T-cell (primary cell): ENCODE measurements at places on chromosomes 2 and 18.

- H3K27me3 ChIP-seq: no peaks in the 10 kb centered on the region
- H3K4me1 ChIP-seq: no peaks in the 10 kb centered on the region
- no peak overlapping the region for H3K4me3 ChIP-seq
Measured at GRCh38 chr2:194105358-194105757, 1551.7 kb upstream of the SLC39A10 start.

- H3K4me1 ChIP-seq: peaks cover 3% of the 10 kb centered on the region
- no peaks in the 10 kb centered on the region for H3K36me3 ChIP-seq
- H3K4me3 ChIP-seq: no peak overlapping the region
- no peak overlapping the region for H3K27ac ChIP-seq
- no peaks in the 10 kb centered on the region for H3K27me3 ChIP-seq
Measured at GRCh38 chr2:12286347-12286746, 430.4 kb upstream of the TRIB2 start.

DNA sequence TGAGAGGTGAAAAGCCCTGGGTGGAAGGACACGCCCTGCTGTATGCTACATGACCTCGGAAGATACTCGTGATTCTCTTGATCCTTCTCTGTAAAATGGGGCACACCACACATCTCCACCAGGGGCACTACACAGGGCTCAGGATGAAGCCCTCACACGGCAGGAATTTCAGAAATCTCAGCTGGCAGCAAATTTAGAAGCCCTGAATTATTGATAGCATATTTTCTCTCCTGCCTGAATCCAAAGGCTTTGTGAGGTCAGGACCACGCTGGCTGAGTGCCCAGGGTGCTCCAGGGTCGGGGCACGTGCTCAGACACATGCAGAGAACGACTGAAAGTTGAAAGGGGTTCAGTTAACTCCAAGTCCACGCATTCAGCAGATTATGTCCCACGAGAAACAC, 42.1 kb upstream of the GALR1 start:
- peaks cover 2% of the 10 kb centered on the region for H3K27me3 ChIP-seq
- no peaks in the 10 kb centered on the region for H3K36me3 ChIP-seq
- H3K4me3 ChIP-seq: no peak overlapping the region
- H3K27ac ChIP-seq: no peak overlapping the region

GRCh38 chr18:57925706-57926105, 118.3 kb upstream of the NEDD4L start:
- no peaks in the 10 kb centered on the region for H3K4me1 ChIP-seq
- no peak overlapping the region for H3K27ac ChIP-seq
- DNase-seq: no peak
- H3K4me3 ChIP-seq: no peak overlapping the region
- no peaks in the 10 kb centered on the region for H3K36me3 ChIP-seq

DNA sequence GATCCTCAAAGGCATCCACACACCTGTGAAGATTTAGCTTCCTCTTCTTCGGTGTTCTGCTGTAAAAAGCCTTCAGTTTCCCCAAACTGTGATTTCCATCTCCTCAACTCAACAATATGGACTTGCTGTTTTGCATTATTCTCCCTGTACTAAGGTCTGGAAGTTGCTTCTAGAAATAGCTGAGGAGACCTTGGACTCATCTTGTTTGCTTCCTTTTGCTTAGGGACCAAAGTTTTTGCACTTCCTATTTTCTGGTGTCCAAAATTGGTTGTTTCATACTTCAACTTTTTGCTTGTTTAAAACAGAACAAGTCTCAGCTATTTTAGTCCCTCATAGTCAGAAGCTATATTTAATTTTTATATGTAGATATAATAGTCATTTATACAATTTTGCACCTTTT, 201.9 kb upstream of the COPS8 start:
- H3K4me3 ChIP-seq: no peak overlapping the region
- no peaks in the 10 kb centered on the region for H3K27me3 ChIP-seq
- no peak overlapping the region for H3K27ac ChIP-seq
- no peaks in the 10 kb centered on the region for H3K4me1 ChIP-seq
- no peak for DNase-seq

DNA sequence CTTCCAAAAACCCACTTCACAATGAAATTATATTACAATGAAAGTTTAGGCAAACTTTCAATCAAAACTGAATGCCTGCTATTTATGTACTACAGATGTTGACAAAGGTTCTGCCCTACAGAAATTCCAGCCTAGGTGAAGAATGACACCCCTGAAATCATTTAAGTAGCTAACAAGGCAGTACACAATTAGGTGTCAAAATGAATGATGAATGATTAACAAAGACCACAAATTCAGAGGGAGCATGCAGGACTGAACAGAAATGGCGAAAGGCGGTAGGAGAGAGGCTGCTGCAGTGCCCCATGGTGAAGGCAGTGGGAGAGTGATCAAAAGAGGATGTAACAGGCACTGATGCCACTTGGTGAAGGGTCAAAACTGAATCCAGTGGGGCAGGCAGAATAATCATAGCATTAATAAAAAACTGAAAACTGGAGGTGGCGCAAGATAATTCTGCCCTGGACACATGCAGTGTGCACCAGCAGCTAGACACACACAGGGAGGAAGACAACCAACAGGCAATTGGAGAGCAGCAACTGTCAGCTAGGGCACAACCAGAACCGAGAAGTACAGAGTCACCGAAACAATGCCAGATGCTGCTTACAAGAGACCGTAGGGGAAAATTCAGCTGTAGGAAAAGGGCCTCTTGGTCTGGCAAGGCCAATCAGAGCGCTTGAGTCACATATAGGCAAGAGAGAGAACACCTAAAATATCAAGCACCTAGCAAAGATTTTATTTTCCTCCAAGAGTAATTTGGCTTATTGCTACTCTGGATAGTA, 4.5 kb downstream of the TMEM131 start:
- no peak for DNase-seq
- no peak overlapping the region for H3K27ac ChIP-seq
- peaks cover 11% of the 10 kb centered on the region for H3K4me1 ChIP-seq
- no peaks in the 10 kb centered on the region for H3K36me3 ChIP-seq

- H3K27ac ChIP-seq: no peak overlapping the region
- H3K4me3 ChIP-seq: no peak overlapping the region
- H3K27me3 ChIP-seq: peaks cover 3% of the 10 kb centered on the region
- no peak for DNase-seq
- H3K36me3 ChIP-seq: no peaks in the 10 kb centered on the region
Measured at GRCh38 chr2:237594514-237594871, 4.0 kb upstream of the RAB17 start.

DNA sequence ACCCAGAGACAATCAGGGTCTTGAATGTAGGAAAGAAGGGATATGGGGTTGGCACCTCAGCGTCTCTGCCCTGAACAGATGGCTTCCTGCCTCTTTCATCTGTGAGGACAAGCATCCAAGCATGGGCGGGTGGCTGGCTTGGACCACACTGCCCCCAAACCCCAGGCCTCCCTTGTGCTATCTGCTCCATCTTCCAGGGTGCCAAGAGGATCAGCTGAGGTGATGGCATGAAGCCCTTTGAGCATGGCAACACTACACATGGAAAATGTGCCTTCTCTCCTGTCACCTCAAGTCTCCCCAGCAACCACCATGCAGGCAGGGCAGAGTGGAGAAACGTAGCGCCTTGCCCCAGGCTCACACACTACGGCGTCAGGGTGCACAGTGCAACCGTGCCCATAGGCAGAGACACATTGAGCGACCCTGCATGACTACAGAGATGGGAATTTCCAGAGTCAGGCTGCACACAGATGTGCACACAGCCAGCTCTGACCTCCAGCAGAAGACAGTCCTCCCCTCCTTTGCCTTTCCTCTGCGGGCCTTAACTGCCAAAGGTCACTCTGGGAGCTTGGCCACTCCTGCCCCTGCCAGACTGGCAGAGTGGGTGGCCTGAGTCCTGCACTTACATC, 1.5 kb downstream of the KCNIP3 start:
- no peaks in the 10 kb centered on the region for H3K36me3 ChIP-seq
- H3K4me1 ChIP-seq: no peaks in the 10 kb centered on the region
- no peak for DNase-seq
- no peak overlapping the region for H3K4me3 ChIP-seq

DNA sequence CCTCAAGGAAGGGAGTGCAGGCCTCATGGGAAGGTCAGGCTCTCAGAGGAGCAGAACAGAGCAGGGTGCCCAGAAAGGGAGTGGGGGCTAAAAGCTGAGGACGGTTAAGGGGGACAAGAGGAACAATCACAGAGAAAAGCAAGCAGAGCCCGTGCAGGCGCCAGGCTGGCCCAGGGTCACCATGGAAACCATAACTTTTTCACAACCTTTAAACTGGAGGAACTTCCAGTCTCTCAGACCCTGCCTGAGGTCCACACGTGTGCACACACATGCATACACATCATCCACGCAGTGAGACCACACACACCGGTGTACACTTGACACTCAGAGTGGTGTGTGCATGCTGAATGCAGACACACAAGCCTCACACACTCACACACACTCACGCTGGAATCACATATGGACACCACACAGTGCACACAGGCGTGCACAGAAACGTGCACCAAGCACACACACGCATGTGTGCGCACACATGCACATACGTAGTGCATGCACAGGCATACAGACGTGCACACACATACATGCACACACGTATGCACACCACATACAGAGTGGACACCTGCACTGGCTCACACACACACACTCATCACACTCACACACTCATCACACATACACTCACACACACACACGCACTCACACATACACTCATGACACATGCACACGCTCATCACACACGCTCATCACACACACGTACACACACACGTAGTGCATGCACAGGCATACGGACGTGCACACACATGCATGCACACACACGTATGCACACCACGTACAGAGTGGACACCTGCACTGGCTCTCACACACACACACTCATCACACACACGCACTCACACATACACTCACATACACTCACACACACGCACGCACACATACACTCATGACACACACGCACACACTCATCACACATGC, 37.2 kb upstream of the SNED1 start:
- no peak overlapping the region for H3K4me3 ChIP-seq
- DNase-seq: no peak
- peaks cover 39% of the 10 kb centered on the region for H3K27me3 ChIP-seq
- H3K36me3 ChIP-seq: no peaks in the 10 kb centered on the region
- H3K4me1 ChIP-seq: no peaks in the 10 kb centered on the region

DNA sequence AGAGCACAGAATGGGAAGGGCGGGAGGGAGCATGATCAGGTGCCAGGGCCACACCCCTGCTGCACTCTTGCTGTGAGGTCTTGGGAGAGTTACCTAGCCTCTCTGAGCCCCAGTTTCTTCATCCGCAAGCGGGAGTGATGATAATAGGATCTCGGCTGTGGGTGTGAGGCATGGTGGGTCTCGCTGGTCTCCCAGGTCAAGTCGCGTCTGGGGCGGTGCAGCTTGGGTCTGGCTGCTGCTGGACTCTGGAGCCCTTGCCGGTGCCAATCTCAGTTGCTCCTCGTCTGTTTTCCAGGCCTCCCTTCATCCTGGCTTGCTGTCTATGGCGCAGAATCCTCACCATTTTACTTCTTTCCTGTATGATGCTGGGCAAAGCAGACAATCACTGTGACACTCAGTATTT, 130.3 kb upstream of the RAB12 start:
- DNase-seq: no peak
- no peaks in the 10 kb centered on the region for H3K27me3 ChIP-seq
- H3K4me1 ChIP-seq: no peaks in the 10 kb centered on the region
- H3K4me3 ChIP-seq: no peak overlapping the region

GRCh38 chr2:42957109-42957860, 164.9 kb upstream of the HAAO start:
- H3K27me3 ChIP-seq: no peaks in the 10 kb centered on the region
- H3K4me3 ChIP-seq: no peak overlapping the region
- DNase-seq: no peak

DNA sequence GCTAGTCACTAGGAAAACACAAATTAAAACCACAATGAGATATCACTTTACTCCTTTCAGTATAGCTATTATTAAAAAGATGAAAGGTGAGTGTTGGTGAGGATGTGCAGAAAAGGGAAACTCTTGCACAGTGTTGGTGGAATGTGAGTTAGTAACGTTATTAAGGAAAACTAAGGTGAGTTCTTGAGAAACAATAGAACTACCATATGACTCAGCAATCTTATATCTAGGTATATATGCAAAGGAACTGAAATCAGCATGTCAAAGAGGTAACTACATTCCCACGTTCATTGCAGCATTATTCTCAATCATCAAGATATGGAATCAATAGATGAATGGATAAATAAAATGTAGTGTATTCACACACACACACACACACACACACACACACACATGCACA, 117.3 kb upstream of the HNMT start:
- H3K4me3 ChIP-seq: no peak overlapping the region
- no peaks in the 10 kb centered on the region for H3K27me3 ChIP-seq
- H3K4me1 ChIP-seq: no peaks in the 10 kb centered on the region
- no peaks in the 10 kb centered on the region for H3K36me3 ChIP-seq
- no peak for DNase-seq

- H3K4me3 ChIP-seq: no peak overlapping the region
- H3K36me3 ChIP-seq: no peaks in the 10 kb centered on the region
- no peak for DNase-seq
- H3K27ac ChIP-seq: no peak overlapping the region
Measured at GRCh38 chr2:147998203-147998602, 22.3 kb downstream of the ORC4 start.

- no peak overlapping the region for H3K4me3 ChIP-seq
- H3K27me3 ChIP-seq: no peaks in the 10 kb centered on the region
- DNase-seq: no peak
- no peaks in the 10 kb centered on the region for H3K36me3 ChIP-seq
- H3K27ac ChIP-seq: no peak overlapping the region
Measured at GRCh38 chr2:152298754-152299153, 36.2 kb upstream of the FMNL2 start.

GRCh38 chr18:70461323-70462077, 172.7 kb downstream of the SOCS6 start:
- no peaks in the 10 kb centered on the region for H3K4me1 ChIP-seq
- H3K27me3 ChIP-seq: peaks cover 8% of the 10 kb centered on the region
- no peak overlapping the region for H3K27ac ChIP-seq
- H3K36me3 ChIP-seq: no peaks in the 10 kb centered on the region

DNA sequence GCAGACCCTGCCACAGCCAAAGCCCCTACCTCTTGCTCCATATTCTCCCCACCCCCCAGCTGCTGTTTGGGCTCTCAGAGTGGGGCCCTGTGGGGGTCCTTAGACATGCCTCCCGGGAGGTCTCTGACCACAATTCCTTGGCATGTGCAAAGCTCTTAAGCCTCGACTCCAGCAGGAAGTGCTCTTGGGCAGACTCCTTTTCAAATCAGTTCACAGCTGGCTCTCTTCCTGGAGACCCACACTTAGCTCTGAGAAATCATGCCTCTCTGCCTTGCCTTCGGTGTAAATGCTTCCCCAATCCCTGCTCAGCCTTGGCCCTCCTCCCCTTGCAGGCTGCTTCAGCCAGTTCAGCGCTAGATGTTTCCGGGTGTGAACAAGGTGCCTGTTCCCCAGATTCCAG, 46.9 kb downstream of the NGEF start:
- no peak overlapping the region for H3K4me3 ChIP-seq
- H3K27me3 ChIP-seq: no peaks in the 10 kb centered on the region
- no peaks in the 10 kb centered on the region for H3K36me3 ChIP-seq
- no peak overlapping the region for H3K27ac ChIP-seq
- no peaks in the 10 kb centered on the region for H3K4me1 ChIP-seq
- no peak for DNase-seq

DNA sequence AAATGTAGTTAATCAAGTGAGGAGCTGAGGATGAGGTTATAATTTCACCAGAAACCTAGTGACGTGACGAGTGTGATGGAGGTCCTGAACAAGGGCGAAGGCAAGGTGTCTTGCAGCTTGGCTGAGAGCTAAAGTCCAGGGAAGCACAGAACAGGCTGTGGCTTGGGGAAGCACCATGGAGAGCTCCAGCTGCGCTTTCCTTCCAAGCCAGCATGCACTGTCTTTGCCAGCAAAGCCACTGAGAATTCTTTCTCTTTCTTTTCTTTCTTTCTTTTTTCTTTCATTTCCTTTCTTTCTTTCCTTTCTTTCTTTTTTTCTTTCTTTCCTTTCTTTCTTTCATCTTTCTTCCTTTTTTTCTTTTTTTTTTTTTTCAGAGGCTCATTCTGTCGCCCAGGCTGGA, 239.3 kb downstream of the FBXO15 start:
- no peaks in the 10 kb centered on the region for H3K36me3 ChIP-seq
- no peak overlapping the region for H3K27ac ChIP-seq
- H3K4me3 ChIP-seq: no peak overlapping the region
- DNase-seq: no peak
- no peaks in the 10 kb centered on the region for H3K27me3 ChIP-seq
